Tibial nerve (tissue), 4 donors: ENCODE measurements at places on chromosomes 6 and 20. TPM values are rescaled to one million over a fixed set of nuclear protein-coding genes. Genes with fewer than 3 reads are reported as not detected.

DNA sequence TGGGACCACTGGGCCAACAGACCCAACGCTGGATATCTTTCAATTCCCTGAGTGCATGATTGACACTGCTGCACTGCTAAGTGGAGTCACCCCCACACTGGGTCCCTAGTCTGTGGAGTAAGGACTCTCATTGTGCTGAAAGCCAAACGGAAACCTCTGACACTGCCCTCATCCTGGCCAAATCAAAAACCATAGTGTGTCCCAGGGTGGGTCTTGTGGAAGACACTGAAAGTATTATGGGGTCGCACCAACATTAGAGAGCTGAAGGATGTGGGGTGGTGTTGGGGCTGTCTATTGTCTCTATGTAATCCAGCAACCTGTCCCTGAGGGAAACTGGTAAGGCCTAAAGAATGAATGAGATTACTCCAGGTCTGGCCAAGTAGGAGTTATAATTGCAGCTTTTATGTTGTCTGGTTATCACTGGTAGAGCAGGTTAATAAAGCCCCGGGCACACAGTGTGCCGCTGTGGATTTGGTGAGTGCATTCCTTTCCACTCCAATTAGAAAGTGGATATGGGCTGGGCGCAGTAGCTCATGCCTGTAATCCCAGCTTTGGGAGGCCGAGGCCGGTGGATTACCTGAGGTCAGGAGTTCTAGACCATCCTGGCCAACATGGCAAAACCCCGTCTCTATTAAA, 57.9 kb downstream of the HLA-A start:
- DNase-seq: no peak

Gene TUBB2B
- 41.7 TPM for total RNA-seq

Gene GMEB2
- total RNA-seq: 14.4 TPM

Gene CCN6
- 0.42 TPM for total RNA-seq

DNA sequence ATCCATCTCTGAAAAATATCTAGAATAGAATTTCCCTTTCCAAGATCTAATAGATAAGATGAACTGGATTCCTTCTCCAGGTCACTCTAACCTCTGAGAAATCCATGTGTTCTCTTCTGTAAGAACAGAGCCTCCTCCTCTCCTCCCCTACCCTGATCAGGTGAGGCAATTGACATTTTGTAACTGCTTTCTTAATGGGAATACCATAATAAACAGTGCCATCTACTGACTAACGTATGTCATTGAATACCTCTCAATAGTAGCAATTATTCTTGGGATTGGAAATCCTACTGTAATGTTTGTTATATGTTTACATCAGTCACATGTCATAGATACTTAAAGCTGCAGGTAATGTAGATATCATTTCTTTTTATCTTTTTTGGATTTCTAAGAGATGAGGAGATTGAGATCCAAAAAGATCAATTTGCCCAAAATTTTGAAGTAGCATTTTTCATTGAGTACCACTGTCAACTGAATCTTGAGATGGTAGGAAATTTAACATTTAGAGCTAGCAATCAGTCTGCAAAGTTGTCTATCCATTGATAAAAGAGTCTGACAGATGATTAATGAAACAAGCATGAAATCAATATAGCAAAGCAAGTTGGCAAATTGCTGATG, 365.8 kb upstream of the HSF2 start:
- DNase-seq: no peak
